ENCODE measurements at places on chromosomes 1 and 21.

- no peak for DNase-seq
These were observed 139.2 kb upstream of the KLHDC7A start for GRCh38 chr1:18341291-18342069.

DNA sequence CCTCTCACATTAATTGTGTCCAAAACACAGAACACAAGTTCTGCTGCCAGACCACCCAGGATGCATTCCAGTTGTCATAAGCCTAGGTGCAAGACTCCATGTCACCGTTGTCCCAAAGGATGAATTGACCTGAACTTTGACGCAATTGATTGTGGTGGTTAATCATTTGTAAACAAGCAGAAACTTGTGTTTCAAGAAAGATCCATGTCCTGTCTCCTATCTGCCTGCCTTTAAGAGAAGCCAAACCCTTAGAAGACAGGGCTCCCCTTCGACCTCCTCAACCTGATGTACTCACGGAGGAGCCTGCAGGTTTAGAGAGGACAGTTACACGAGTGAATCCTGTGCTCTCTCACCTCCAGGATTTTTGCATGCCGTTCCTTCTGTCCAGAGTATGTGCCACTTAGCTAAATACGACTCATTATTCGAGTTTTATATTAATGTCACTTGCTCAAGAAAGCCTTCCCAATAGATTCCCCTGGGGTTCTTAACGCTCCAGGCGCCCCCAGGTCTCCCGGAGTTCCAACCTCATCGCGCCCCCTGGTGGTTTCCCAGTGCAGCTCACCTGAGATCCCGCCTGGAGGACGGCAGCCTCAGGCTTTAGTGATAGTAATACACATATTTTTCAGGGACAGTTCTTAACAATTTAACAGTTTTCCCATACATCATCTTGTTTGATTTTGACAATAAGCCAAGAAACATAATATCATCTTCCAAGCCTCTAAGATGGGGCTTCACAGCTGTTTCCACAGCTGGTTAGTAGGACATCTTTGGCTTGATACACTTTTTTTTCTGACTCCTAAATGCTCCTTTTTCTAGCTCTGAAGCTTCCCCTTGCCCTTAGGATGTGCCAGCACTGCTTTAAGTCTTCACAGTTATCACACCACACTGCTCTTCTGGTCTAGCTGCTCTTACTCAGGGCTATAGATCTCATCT lies 2.4 kb upstream of the C8B start:
- peak; percentile 42 for DNase-seq

- DNase-seq: peak; percentile 50
These were observed 5.5 kb upstream of the AGTRAP start for GRCh38 chr1:11730429-11730891.

GRCh38 chr1:153648000-153648643 lies 10.4 kb upstream of the SNAPIN start:
- no peak for DNase-seq

DNA sequence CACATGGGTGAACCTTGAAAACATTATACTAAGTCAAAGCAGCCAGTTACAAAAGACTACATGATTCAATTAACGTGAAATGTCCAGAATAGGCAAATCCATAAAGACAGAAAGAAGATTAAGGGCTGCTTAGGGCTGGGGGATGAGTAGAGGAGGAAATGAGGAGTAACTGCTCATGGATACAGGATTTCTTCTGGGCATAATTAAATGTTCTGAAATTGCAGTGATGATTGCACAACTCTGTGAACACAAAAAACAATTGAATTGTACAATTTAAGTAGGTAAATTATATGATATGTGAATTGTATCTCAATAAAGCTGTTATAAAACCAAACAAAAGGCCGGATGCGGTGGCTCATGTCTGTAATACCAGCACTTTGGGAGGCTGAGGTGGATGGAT lies 52.2 kb downstream of the RERE start:
- DNase-seq: no peak

DNA sequence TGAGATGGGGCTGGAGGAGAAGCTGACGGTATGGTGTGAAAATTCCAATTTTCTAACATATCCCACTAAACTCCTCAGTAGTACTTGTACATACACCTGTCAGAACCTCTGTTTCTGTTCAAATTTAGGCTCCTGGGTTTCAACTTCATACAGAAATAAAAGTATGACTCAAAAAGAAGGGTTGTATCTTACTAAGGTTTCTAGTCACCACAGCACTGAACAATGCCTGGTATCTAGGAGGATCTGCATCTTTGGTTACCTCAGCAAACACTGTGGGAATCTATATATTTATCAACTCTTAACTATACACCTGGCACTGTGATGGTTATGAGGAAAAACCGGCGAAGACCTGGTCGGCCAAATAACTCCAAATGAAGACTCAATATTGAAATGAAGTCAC lies 13.8 kb downstream of the RBM34 start:
- no peak for DNase-seq

GRCh38 chr1:89503690-89504089 lies 20.9 kb upstream of the LRRC8B start:
- no peak for DNase-seq

GRCh38 chr1:12191242-12192032 lies 24.6 kb downstream of the TNFRSF1B start:
- no peak for DNase-seq

GRCh38 chr1:158396646-158397045 lies 2.6 kb downstream of the OR10T2 start:
- DNase-seq: no peak

DNA sequence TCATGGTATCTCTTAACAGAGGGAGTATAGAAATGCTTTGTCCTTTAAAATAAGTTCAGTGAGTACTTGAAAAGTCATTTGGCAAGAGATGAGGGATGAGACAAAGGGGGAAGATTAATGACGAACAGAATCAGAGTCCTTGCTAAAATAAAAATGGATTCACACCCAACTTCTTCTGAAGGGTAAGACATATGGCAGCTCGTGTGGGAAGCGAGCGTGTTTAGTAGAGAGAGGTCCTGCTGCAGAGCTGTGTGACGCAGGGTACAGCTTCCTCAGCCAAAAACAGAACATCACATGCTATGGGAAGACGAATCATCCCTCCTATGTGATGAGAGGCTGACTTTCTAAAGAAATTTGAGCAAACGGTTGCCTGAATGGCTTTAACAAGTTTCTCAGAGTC lies 158.5 kb upstream of the LMO4 start:
- no peak for DNase-seq

DNA sequence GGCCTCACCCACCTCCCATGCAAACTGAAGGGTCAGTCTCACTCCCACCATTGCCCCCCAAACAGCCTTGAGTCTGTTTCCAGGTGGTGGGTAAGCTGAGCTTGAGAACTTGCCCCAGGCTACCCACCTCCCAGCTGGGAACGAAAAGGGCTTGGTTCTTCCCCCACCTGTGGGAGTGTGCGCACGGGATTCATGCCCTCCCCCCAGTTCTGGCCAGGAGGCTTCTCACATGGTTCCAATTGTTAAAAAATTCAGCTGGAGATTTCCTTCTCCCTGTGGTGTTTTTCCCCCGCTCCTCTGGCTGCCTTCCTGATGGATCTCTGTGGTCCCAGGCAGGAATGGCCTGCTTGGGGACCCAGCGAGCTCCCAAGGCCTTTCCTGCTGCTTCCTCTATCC lies 81.8 kb upstream of the C21orf91 start:
- no peak for DNase-seq

DNA sequence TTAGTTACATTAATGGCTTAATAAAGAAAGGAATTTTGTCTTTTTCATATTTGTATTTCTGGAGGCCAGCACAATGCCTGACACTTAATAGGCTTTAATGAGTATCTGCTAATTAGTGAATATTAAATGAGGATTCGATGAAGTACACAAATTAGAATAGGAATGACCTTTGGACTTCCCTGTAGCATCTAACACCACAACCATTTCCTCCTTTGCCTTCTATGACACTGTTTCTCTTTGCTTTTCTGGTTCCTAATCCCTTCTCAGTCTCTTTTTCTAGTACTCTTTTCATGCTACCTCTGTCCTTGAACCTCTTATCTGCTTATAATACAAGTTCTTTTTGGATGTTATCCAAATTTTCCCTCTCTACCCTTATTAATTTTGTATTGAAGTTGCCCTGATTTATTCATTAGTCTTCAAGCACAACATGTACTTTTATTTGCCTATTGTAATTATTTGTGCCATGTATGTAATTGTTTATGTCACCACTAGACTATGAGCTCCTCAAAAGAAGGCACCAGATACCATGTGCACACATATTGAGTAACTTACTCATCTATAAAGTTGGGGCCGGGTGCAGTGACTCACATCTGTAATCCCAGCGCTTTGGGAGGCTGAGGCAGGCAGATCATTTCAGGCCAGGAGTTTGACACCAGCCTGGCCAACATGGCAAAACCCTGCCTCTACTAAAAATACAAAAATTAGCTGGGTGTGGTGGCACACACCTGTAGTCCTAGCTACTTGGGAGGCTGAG lies 23.8 kb downstream of the RPS27 start:
- DNase-seq: peak; percentile 38

GRCh38 chr21:43609501-43610340 lies 49.6 kb downstream of the HSF2BP start:
- no peak for DNase-seq

- DNase-seq: no peak
These were observed 27.3 kb upstream of the TMEM61 start for GRCh38 chr1:54952950-54953718.

- DNase-seq: no peak
These were observed 41.3 kb upstream of the ARHGEF10L start for GRCh38 chr1:17498214-17498613.

- DNase-seq: no peak
These were observed 26.0 kb downstream of the HMGCS2 start for GRCh38 chr1:119742677-119743076.

DNA sequence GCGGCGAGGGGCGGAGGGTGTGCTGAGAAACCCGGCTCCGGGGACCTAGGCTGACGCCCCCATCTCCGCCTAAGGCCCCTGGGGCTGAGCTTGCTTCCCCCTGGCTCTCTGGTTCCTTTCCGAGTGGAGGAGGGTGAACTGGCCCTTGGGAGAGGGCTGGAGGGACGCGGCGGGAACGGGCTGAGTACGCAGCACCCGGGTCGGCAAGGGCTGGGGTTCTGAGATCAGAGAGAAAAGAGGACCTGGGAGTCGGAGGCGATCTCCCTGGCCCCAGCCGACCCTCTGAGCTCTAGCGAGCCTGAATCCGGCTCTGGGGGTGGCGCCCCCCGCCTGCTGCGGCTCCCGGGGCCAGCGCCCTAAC lies 270.8 kb downstream of the FOXD2 start:
- DNase-seq: no peak

Data from activated CD4-positive, alpha-beta T cell treated with anti-CD3 and anti-CD28 coated beads for 36 hours (primary cell).